H9 (cell line): ENCODE measurements at places on chromosomes 11 and 22. TPM values are rescaled to one million over a fixed set of nuclear protein-coding genes. Genes with fewer than 3 reads are reported as not detected.

DNA sequence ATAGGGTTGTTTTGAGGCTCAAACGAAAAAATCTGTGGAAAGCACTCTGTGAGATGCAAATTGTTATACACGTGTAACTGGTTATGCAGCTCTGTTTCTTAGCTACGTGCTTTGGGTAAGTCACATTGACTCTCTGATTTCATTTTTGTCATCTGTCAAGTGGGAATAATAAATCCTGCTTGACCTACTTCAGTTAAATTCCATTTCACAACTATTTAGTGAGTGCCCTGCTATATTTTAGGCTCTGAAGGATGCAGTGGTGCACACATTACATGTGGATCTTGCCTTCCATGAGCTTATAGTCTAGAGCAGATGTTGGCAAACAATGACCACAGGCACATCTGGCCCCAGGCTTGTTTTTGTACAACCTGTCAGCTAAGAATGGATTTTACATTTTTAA is 133.6 kb upstream of the PLET1 start:
- no peak for DNase-seq

- DNase-seq: peak; percentile 62
Observed at GRCh38 chr11:93329936-93330445, 551 bp upstream of the DEUP1 start.

DNA sequence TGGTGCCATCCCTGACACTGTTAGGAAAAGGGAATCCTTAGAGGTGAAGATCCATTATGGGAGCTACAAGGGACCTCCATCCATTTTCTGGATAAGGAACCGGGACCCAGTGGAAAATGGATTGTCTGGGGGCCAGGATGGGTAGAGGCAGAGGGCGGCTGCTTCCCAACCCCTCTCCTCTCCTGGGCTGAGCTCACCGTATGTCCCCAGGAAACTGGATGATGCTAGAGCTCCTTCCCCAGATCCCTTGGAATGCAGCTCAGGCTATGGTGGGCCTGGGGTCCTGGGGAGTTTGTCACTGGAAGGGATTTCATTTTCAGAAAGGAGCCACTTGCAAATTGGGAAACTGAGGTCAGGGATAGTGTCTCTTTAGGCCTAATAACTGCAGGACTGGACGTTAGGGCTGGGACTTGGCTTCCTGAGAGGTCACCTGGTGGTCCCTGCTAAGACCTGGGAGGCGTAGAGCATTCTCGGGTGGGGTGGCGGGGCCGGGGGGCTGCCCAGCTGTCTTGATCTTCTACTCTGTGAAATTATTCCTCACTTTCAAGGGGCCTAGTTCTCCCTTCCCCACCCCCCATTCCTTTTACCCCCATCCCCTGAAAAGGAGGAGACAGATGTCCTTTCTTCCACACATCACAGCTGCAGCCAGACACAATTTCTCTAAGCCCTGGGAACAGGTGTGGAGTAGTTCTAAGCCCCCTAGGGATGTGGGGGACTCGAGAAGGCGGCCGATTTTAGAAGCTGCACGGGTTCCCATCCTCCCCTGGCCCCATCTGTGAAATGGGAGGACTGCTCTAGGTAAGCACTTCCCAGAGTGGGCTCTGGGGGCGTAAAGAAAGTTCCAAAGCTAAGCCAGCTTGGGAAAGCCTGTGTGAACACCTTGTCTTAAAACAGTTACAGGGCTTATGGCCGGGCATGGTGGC is 99.8 kb downstream of the PKNOX2 start:
- no peak for DNase-seq

The MYBPC3 gene
- total RNA-seq: not detected in 2 replicates

The OR10A5 gene
- not detected in 2 replicates for total RNA-seq

The OR5P2 gene
- not detected in 2 replicates for total RNA-seq

The VPREB1 gene
- total RNA-seq: not detected in 2 replicates
